ENCODE measurements at places on chromosomes 2 and 18.

GRCh38 chr18:77701977-77702376 lies 452.3 kb downstream of the GALR1 start:
- no peak for DNase-seq

- DNase-seq: no peak
Measured at GRCh38 chr2:241417626-241418025, 61.5 kb downstream of the FARP2 start.

DNA sequence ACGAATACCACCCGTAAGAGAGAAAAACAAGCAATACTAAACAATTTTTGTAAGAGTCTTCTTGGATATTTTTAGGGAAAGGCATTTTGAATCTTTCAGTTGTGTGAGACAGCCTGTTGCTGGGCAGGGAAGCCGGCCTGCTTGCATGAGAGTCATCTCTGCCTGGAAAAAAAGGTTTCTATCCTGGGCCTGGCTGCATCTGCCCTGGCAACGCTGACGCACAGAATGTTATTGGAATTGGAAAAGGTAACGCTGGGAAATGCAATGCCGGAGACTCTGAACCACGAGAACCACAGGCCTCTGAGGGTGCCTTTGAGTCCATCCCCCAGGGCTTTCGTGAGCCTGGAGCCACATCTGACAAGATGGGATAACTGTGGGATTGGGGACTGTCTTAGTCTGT lies 17.9 kb upstream of the NPAS2 start:
- no peak for DNase-seq

- no peak for DNase-seq
Measured at GRCh38 chr2:26064846-26065245, 31.0 kb downstream of the RAB10 start.

GRCh38 chr2:25161055-25161781 lies 7.2 kb downstream of the POMC start:
- peak; percentile 76 for DNase-seq

DNA sequence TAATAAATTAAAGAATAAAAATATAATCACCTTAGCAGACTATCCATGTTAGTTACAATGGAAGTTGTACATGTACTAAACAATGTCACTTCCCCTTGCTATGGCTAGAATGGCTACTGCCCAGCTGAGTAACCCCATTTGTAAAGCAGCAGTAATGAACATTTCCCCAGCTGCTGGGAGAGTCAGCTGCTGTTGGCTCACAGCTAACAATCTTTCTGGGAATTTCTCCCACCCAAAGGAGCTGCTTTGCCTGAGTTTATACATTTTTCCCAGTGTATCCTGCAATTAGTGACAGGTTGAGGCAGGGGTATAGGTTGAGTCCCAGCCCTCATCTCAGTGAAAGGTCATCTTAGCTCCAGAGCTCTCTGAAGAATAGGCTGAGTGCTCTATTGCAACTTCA lies 665.6 kb upstream of the KLHL29 start:
- no peak for DNase-seq

DNA sequence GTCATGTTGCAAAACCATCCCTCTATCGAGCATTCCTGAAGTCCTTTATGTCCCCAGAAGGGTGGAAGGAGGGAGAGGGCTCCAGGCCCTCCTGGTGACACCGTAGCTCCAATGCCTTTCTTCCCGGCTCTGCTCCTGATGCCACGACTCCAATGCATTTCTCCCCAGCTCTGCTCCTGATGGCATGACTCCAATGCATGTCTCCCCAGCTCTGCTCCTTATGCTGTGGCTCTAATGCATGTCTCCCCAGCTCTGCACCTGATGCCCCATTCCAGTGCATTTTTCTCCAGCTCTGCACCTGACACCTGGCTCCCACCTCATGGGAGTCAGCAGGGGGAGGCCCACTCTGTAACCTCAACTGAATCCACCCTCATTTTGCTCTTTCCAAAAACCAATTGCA lies 153.0 kb upstream of the SALL3 start:
- no peak for DNase-seq

- no peak for DNase-seq
Measured at GRCh38 chr2:214577769-214578168, 166.9 kb downstream of the VWC2L start.

DNA sequence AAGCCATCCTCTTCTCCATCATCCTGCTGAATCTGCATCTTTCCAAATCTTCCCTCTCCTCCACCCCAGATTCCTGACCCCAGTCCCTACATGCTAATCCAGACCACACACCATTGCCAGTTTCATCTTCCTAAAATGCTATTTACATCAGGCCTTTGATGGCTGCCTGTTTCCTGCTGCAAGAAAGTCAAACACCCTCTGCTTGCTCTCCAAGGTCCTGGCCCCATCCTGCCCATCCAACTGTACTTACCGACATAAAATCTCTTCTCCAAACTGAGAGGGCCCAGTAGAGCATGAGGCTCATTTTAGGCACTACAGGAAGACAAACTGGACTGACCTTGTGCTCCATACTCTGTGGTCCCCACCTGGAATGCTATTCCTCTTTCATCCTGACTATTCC lies 19.0 kb downstream of the ALK start:
- no peak for DNase-seq

DNA sequence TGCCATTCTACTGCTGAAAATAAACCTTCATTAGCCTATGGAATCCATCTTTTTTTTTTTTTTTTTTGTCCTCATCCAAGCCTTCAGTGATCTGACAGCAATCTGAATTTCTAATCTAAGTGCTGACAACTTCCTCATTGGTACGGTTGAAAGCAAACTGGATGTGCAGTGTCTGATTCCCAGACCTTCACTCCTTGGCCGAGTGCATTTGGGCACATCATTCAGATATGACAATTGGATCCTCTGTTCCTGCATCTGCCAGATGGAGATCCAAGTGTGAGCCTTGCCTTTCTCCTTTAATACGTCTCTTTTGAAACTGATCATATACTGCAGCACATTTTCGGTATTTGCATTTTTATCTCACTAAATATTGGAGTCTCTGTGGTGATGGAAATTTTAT lies 713.1 kb downstream of the DCDC2C start:
- no peak for DNase-seq

DNA sequence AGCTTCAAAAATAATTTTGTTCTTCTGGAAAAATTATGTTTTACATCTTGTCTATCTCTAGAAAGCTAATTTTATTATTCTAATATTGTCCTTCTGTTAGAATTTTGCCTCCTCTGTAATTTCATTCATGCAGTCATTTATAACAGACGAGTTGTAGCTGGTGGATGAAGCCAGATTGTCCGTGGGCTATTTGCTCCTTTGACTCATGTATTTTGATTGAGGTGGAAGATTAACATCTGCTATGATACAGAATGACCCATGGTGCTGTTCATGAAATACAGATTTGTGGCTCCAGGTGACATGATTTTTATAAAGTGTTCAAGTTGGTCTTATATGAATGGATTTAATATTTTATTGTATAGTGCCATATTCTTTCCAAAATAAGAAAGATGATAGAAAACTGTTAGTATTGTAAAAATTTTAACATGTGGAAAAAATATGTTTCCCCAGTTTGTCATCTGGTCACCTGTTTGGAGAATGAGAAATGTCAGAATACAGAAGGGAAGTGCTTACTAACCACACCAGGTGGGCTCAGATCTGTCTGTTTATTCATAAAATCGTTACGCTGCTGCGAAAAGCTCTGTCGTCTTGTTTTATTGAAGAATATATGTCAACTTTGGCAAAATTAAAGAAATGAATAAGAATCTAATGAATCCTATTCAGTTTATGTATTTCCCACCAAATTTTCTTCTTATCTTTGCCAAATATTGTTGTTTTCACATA lies 20.4 kb upstream of the L3MBTL4 start:
- DNase-seq: no peak

DNA sequence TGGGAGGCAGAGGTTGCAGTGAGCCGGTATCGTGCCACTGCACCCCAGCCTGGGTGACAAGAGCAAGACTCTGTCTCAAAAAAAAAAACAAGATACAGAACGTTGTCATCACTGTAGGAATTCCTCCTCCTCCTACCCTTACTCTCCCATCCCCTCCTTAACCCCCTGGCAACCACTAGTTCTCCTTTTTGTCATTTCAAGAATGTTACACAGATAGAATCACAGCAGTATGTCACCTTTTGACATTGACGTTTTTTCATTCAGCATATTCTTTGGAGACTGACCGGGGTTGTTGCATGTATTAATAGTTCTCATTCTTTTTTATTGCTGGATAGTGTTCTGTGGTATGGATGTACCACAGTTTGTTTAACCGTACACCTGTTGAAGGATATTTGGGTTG lies 32.4 kb downstream of the TTLL4 start:
- DNase-seq: no peak

- DNase-seq: peak; percentile 34
Measured at GRCh38 chr2:105890856-105891255, 146.1 kb downstream of the NCK2 start.

GRCh38 chr2:37148325-37148724 lies 8.5 kb downstream of the EIF2AK2 start:
- no peak for DNase-seq

DNA sequence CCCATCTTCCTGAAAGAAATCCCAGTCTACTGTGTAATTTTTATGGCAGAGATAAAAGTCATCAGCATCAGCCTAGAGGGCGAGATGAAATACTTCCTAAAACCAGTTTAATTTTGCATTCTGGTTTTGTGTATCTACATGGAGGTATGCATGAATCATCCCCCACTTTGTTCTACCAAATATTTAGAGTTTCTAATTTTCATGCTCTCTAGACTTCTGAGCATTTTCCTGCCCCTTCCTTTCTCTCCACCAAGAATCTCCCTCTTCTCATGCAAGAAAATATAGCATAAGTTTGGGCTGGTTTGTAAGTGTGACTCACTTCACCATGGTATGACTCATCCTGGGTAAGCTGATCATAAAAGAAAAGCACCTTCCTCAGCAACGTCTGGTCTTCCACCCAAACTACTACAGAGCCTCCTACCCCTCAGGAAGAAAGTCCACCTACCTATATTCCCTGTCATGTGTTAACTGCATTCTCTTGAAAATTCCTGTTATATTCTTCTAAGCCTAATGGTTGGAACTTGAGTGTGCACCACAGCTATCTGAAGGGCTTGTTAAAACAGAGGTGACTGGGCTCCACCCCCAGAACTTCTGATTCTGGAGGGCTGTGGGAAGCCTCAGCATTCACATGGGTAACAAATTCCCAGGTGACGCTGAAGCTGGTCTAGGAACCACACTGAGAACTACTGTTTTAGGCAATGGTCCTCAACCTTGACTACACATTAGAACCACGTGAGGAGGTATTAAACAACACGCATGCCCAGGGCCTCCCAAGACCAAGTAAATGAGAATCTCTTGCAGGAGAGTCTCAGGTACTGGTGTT lies 37.4 kb upstream of the RAPGEF4 start:
- no peak for DNase-seq

- DNase-seq: no peak
Measured at GRCh38 chr2:172336681-172337080, 90.7 kb upstream of the ITGA6 start.

- no peak for DNase-seq
Measured at GRCh38 chr2:61288070-61288841, 126.3 kb downstream of the C2orf74 start.

DNA sequence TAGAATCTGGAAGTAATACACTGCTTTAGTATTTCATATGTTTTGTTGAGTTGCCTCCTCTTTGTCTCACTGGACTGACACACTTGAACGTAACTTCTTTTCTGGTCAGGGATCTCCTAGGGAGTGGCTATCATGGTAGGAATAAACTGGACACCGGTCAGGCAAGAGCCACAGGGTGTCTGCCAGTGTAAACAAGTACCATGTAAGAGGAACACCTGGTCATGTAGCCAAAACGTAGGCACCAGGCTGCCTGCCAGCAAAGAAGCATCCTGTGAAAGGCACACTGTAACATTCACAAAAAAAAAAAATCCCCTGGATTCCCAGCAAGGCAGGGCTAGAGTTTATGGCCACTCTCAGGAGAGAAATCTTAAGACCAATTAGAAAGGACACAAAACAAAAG lies 372.8 kb upstream of the RND3 start:
- DNase-seq: no peak

DNA sequence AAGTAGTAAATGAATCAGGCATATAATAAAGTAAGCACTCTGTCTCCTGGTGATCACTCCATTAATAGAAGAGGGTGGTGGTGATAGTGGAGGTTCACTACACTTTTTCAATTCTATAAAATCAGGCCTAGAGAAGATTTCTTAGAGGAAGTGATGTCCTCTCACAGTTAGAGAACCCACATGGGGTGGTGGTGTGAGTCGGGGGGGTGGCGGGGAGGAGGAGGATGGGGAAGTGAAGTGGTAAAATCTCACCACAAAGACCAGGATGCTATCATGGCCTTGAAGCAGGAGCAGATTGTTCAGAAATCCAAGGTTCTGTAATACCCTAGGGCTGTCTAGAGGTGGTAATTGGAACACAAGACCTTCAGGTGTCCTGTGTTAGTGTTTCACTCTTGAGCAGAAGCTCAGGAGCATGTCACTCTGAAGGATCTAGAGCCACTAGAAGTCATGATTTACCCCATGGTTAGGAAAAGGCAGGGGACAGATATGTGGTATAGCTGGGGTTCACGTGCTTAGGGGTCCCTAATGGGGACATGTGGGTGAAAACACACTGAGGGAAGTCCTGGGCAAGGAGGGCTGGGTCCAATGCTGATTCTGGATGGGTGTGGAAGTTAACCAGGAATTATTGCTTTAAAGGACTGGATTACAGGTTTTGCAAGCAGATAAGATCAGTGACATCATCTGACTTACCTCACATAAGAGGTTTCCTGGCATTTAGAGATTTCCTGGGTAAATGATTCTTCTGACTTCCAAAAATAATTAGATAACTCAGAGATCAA lies 31.0 kb downstream of the RNF125 start:
- DNase-seq: no peak

DNA sequence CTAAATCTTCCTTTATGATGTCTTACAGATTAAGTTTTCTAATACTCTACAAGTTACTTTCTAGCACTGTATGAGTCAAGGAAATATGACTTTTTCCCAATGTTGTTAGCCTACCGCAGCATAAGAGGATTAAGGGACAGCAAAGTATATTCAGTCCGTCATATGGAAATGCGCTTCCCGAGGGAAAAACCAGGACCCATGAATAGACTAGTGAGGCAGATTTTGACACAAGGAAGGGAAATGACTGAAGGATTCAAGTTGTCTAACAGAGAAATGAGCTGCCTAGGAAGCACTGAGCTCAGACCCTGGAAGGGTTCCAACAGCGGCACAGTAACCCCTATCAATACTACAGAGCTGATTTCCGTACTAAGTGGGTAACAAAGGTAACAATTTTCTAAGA lies 12.0 kb downstream of the SEPTIN10 start:
- no peak for DNase-seq

- peak; percentile 80 for DNase-seq
Measured at GRCh38 chr2:1593371-1594122, 150.8 kb downstream of the PXDN start.

Data from retina (tissue), 1 donor.